ENCODE measurements at places on chromosomes 3 and 15.
A peak's percentile ranks its signal among the peaks of the same experiment; 100 is the strongest.

GRCh38 chr15:63048115-63048775, 5.7 kb downstream of the TPM1 start:
- peak; percentile 82 for DNase-seq

DNA sequence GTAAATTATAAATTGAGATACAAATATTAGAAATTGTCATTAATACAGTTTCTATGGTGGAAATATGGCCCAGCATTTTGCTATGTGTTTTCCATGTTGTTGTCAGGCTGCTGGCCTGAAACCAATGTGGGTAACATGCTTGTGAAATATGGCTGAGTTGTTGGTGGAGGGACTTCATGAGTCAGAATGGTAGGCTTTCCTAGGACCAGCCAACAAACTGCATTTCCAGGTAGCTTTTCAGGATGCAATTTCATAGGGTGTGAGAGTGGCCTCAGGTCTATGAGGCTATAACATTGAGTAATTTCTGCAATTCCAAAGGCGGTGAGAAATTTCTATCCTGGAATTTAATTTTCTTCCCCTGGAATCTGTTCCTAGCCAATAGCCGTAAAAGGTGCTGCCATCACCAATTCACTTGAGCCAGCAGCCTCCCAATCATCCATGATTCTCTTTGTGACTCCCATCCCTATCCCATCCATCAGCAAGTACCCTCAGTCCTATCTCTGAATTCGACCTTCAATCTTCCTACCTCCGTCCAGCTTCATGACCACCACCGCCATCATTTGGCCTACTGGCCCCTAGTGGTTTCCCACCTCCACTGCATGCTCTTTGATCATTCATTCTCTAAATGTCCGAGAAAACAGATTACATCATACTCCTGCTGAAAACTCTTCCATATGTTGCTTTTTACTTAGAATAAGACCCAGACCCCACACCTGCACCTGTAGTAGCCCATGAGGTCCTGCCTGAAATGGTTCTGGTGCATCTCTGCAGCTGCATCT, 276.6 kb upstream of the CFAP20DC start:
- DNase-seq: no peak

DNA sequence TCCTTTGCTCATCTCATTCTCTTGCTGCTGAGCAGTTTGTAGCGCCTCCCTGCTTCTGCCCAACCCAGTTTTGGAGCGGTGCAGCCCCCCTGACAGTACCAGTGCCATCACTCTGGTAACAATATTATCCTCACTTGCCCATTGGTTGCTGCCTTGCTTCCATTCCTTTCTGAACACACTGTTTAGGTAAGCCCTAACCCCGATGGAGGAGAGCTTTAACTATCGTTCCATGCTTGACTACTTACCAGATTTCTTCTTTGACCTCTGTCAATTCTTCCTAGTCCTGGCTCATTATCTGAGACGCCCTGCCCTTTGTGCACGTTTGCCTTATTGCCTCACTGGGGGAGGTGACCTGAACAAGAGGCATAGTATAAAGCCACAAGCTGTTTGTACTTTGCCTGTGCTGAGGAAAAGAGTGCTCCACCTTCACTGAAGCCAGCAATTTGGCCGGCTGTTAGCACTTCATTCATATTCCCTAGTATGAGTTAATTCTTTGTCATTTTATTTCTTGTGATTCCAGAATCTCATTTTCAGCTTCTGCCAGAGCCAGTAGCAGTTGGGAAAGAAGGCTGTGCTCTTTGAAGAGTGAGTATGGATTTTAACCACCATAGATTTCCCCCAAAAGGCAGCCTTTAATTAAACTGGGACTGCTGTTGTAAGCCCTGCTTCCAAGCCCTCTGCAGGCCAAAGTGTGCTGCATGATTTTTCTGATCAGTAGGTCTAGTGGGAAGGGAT, 11.9 kb downstream of the ABHD6 start:
- DNase-seq: no peak

- DNase-seq: peak; percentile 80
These were observed 34.7 kb upstream of the C3orf38 start for GRCh38 chr3:88114878-88115549.

DNA sequence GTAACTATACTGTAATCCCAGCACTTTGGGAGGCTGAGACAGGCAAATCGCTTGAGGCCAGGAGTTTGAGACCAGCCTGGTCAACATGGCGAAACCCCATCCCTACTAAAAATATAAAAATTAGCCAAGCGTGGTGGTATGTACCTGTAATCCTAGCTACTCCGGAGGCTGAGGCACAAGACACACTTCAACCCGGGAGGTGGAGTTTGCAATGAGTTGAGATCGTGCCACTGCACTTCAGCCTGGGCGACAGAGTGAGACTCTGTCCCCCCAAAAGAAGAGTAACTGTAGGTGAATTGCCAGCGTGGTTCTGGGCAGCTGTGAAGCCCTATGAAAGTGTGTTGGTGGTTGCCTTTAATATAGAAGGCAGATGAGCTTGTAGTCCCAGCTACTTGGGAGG, 95.9 kb downstream of the SLCO3A1 start:
- DNase-seq: no peak

DNA sequence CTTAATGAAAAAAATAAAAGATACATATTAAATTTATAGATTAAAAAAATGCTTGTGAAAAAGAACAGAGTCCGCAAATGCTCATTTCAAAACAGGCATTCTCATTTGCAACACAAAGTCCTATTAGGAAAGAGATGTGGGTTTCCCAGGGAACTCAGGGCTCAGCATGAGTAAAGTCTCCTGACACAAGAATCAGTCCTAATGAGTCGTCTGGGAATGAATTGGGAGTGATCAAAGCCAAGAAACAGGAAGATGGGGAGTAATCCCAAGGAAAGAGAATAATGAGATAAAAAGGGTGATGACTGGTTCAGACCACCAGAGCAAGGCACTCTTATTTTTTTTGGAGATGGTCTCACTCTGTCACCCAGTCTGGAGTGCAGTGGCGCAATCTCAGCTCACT, 443.7 kb downstream of the NR2F2 start:
- no peak for DNase-seq

GRCh38 chr3:61252836-61253235, 1.6 kb upstream of the FHIT start:
- DNase-seq: no peak

DNA sequence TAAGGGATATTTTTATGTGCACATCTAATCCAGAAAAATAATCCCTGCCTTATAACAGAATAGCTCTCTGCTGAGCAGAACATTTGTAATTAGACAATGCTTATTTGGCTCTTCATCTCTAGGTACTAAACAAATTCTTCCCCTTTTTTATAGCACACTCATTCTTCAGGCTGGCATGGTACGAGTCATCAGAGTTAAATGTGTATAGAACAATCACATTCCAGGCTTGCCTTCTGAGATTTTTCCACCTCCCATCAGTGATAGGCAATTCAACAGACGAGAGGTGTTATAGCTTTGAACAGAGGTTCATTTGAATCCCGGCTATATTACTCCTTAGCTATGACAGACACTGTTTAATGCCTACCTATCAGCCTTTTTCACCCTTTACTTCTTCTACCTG, 21.4 kb upstream of the SPPL2A start:
- DNase-seq: no peak

- no peak for DNase-seq
These were observed 68.0 kb downstream of the NEO1 start for GRCh38 chr15:73120269-73120668.
